Stimulated activated CD4-positive, alpha-beta T cell treated with anti-CD3 and anti-CD28 coated beads, Interleukin-1b, Interleukin-23, amount 100 ng/mL, for 1 hour (primary cell): ENCODE measurements at places on chromosomes 5 and 9.

- no peak for DNase-seq
Observed at GRCh38 chr5:146862641-146863040, 15.9 kb downstream of the PPP2R2B start.

GRCh38 chr9:123033352-123033751 is at the start of gene GPR21:
Gene GPR21 (plus strand): TSS chr9:123033667. CDS start chr9:123034567, 900 bp downstream.
- DNase-seq, result no peak

DNA sequence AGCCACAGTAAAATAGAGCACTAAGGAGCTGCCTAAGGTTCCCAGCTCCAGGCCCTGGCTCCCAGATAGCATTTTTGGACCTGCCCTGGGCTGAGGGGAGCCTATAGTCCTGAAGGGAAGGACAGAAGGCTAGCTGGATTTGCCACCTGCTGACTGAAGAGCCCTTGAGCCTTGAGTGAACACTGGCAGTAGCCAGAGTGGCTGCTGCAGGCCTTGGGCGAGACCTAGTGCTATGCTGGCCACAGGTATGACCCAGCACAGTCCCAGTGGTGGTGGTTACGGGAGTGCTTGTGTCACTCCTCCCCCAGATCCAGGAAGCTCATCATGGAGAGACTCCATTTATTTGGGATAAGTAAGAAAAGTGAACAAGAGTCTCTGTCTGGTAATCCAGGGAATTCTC is 10.3 kb upstream of the STX17 start:
- DNase-seq, result no peak

DNA sequence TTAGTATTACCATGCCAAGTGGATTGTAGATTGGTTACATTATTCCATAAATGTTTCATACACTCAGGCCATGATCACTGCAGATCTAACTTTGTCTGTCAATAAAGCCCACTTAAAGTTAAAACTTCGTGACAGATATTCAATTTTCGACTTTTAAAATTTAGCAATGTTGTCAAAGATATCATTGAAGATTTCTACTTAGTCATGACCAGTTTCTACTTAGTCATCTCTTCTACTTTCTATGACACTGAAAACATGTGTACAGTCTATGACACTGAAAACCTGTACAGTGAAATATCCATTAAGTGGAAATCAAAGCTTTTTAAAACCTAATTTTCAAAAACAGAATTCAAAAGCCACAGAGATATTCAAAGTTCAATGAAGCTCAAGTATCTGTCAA is 258.2 kb downstream of the MCTP1 start:
- DNase-seq, result no peak
